ENCODE measurements at places on chromosomes 5 and 9. TPM values are rescaled to one million over a fixed set of nuclear protein-coding genes. Genes with fewer than 3 reads are reported as not detected.

The DCANP1 gene
- 0.31 TPM for polyA plus RNA-seq

The WDR31 gene
- polyA plus RNA-seq: 5.0 TPM

The NFX1 gene
- polyA plus RNA-seq: 28.2 TPM

The RMI1 gene
- polyA plus RNA-seq: 21.2 TPM

The NR2F1 gene
- 199 TPM for polyA plus RNA-seq

The TMEM215 gene
- polyA plus RNA-seq: 0.10 TPM

The CLIC3 gene
- 0.29 TPM for polyA plus RNA-seq

The CBY3 gene
- polyA plus RNA-seq: 0.99 TPM

DNA sequence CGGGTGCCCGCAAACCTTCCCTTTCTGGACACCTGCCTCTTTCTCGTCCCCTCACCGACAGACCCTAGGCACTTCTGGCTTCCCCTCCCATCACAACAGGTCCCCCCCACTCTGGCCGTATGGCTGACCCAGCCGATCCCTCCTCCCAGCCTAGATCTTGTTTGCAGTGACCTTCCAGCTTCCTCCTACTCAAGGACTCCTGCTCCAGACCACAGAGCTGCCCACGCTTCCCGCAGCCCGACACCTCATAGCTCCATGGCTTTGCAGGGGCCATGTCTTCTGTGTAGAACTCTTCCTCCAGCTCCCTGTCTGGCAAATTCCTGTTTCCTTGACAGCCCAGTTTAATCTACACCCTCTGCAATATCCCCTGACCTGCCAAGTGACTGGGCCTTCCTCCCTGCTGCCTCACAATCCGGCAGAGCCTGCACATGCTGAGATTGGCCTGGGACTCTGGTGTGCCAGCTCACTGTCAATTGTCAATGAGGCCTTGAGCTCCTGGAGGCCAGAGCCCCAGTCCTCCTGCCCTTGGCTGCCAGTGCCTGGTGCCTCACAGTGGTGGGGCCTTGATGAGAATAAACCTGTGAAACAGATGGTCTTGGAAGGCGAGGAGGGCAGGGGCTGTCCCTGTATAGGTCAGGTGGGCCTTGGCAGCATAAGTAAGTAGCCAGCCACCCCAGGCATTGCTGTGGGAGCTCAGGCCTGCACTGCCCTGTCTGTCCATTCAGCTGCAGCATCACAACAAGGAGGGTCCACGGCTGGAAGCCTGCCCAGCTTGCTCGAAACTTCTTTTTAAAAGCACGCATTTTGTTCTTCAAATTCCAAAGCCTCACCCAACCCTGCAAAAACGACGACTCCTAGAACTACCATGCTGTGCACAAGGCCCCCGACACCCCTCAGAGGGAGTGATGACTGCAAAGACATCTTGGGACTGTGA, 50.5 kb downstream of the GADD45G start:
- no peak for DNase-seq

GRCh38 chr9:93636667-93637066, 60.3 kb downstream of the PHF2 start:
- DNase-seq: no peak

GRCh38 chr9:94990897-94991561, 264.5 kb downstream of the AOPEP start:
- no peak for DNase-seq

- no peak for DNase-seq
These were observed 7.8 kb downstream of the DPP7 start for GRCh38 chr9:137106662-137107250.

DNA sequence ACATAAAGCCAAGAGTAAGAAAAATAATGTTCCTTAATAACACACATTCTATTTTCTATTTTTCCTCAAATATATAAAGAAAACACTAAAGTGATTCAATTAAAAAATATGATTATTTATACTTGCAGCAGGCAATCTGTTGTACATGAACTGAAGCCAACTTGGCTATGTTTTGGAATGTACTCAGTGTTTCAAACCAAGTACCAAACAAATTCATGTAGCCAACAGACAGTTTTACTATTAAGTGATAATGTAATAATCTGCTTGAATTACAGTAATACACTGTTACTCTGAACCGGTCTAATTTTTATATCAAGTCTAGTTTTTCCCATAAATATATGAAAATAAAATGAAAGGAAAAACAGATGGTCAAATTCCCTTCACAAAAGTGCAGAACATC, 58.0 kb downstream of the CEP120 start:
- no peak for DNase-seq

- DNase-seq: no peak
These were observed 111.3 kb upstream of the NR3C1 start for GRCh38 chr5:143514616-143515335.

DNA sequence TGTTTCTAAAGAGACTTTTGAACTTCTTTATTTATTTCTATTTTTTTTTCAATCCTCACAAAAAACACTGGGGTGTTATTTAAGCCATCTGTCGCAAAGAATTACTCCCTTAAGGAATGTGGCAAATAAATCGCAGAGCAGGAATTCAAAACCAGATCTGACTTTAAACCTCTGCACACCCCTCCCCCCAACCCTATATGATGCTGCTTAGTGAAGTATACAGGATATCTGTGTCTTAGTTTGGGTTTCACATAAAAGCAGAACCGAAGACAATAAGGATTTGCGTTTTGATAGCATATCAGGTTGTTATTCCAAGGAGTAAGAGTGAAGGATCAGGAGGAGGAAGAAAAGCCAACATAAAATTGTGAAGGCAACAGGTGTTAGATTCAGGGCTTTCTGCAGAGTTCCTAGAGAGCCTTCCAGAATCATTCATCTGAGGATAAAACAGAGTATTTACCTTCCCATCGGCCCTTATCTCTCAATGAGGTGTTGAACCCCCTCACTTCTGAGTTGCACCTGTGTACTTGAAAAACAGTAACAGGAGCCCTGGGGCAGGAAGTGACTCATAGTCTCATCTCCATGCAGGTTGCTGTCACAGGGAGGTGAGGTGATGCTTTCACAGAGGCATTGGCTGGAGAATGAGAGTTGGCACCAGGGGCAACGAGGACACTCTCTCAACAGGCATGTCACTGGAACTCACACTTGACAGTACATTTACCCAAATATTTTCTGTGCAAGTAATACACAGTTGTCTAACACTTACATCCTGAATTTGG, 33.5 kb upstream of the DMRT3 start:
- DNase-seq: no peak

- DNase-seq: no peak
These were observed 44.7 kb downstream of the STOM start for GRCh38 chr9:121325387-121325786.

DNA sequence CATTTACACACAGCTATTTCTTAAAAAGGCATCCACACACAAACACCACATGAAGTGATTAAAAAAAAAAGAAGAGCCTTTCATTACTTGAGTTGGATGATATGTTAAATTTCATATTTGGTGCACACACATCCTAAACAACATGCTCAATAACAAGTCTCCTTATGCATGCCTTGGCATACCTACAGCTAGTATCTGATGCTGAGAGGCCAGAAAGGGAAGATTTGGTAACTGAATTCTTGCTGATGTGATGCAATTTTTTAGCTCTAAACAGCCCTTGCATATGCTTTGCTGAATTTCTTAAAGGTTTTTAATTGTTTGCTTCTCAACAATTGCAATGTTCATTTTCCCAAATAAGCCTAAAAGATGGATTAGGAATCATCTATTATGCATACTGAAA, 338.8 kb downstream of the ARL15 start:
- DNase-seq: no peak

DNA sequence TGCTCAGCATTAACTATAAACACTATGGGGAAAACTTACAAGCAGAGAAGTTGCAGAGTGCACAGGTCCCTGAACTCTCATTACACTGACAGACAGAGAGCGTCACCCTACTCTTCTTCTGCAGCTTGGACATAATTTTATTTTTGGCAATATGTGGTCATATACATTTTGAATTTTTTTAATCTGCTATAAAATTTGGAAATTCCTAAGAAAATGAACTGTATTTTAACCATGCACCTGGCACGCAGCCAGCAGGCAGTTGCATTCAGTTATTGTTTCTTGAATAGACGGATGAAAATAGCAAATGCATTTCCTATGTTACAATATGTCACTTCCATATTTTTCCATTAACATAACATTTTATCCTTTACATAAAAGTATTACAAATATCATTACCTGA, 100.2 kb downstream of the SLC25A46 start:
- peak; percentile 11 for DNase-seq

DNA sequence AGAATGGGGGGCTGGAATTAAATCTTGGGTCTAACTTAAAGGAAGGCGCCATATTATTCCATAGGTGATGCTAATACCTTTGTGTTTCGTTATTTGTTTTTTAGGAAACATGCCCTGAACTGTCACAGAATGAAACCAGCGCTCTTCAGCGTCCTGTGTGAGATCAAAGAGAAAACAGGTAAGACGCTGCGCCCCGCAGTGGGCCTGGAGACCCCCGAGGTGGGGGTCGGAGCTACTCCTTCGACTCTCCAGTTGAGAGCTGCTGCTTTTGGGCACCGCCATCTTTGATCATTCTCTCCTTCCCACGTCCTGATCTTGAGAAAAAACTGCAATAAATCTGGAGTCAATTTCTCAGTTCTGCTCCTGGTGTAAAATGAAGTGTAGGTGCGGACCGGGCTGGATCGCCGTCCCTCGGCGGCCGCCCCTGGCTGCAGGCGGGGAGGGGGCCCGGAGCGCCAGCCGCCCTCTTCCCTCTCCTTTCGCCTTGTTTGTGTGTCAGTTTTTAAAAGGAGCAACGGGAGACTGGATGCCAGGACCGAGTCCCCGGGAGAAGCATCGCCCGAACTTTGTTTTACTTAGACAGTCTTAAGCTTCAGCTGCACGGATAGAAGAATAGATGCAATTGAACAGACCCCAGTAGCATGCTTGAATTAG, 1.4 kb downstream of the PBX3 start:
- no peak for DNase-seq

DNA sequence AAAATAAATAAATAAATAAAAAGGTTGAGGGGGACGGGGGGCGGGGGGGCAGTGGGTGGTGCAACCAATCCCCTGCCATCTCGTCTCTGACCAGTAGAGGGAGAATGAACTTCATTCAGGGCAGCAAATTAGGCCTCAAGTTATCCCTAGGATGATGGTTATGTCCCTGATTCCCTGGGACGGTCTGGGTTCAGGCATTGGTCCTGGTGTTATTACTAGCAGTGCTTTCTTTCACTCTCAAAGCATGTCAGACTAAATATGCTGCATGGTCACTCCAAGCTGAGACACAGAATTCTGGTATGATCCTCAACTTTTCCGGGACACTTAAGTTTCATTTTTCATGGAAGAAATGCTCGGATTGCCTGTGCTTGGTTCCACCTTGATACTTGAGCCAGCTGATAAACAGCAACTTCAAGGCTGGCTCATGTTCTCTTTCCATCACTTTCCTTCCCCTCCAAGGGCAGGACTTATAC, 59.4 kb downstream of the DAP start:
- peak; percentile 19 for DNase-seq
